Activated CD8-positive, alpha-beta memory T cell treated with anti-CD3 and anti-CD28 coated beads for 1 hour (primary cell): ENCODE measurements at places on chromosomes 4 and X.

DNA sequence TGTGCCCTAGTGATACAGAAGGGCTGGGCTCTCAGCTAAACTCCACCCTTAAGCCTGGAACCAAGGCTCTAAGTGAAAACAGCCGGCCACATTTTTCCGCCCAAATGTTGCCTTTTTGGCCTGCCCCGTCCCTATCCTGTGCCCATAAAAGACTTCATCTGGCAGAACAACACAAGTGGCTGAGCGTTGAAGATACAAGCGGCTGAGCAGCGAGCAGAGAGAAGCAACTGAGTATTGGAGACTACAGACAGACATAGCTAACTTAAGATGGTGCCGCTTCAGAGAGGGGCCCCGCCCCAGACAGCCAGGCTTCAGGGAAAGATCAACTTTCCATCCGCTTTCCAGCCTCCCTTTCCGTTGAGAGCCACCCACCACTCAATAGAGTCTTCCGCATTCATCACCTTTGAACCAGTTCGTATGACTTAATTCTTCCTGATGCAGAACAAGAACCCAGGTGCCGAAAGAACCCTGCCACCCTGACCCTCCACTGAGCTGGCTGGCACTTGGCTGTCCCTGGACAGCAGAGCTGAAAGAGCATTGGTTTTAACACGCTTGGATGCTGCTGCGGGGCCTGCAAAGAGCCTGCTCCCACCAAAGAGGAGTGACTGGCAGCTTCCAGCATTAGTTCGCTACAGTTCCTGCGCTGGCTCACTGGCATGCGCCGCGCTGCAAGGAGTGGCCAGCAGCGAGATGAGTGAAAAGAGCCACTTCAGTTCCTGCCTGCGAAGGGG lies 853.2 kb upstream of the INTU start:
- no peak for DNase-seq

- no peak for DNase-seq
These were observed 135.2 kb downstream of the EPHA5 start for GRCh38 chr4:65535113-65535512.

- no peak for DNase-seq
These were observed at the start of gene RUFY3 for GRCh38 chr4:70721747-70722146. Gene RUFY3, plus strand, starts transcription at chr4:70721964. Its CDS starts 610 bp downstream, at chr4:70722574.

DNA sequence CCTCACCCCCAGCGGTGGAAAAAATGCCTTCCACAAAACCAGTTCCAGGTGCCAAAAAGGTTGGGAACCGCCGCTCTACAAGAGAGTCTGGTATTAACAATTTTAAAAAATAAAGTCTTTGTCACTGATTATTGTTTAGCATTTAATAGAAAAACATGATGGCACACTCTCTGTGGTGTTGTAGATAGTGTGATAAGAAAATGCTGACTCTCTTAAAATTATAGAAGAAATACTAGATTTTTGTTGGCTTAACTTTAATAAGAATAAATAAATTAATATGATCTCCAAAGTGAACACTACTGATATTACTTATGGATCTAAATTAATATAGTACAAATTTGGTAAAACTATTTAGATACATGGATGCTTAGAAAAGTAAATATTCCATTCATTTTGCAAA lies 943.5 kb downstream of the CCSER1 start:
- no peak for DNase-seq

GRCh38 chr4:176492646-176493302 lies 173.0 kb downstream of the SPCS3 start:
- no peak for DNase-seq

DNA sequence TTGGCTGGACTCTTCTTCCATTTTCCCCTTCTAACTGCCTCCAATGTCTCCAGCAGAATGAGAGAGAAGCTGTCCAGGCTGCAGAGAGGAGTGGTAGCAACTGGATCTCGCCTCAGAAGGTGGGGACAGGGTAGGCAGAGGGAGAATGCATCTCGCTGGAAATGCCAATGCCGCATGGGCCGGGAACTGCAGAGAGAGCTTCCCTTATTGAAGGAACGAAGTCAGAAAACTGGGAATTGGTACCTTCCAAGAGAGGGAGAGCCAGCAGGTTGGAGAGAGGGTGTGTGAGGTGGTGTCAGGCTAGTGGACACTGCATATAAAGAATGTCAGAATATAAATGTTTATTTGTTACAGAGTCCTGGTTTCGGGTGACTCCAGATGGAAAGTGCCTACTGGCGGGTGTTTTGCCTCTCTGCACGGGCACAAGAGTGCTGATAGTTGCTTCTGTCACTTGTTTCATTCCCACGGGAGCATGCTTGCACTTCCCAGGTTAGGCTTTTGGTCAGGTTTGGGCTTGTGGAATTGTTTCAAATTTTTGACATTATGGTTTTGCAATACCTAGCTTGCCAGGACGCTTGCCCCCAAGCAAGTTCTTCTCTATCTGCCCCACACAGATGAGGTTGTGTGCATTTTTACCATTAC lies 156.8 kb upstream of the STS start:
- no peak for DNase-seq

DNA sequence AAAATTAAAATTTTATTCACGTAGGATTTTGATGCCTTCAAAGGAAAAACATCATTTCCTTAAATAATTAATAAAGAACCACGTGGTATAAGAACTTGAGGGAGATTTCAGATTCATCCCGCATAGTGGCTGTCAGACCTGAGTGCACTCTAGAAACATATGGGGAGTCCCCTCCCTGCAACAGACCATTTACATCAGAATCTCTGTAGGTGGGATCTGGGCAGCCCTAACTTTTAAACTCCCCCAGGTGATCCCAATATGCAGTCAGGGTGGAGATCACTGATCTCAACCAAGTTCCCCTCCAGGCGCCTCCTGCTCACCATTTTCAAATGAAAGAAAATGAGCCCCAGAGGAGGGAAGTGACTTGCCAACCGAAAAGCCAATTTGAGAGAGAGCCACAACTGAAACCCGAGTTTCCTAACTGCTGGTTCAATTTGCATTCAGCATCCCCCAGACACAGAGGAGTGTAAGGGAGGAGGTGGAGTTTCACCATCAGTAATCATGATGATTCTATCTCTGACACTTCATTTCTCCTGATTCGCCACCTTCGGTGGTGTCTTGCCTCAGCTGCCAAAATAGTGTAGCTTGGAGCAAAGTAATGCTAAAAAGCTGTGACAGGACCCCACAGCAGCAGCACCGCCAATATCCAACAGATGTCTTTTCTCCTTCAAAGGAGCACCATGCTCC lies 11.4 kb downstream of the RNF150 start:
- no peak for DNase-seq

DNA sequence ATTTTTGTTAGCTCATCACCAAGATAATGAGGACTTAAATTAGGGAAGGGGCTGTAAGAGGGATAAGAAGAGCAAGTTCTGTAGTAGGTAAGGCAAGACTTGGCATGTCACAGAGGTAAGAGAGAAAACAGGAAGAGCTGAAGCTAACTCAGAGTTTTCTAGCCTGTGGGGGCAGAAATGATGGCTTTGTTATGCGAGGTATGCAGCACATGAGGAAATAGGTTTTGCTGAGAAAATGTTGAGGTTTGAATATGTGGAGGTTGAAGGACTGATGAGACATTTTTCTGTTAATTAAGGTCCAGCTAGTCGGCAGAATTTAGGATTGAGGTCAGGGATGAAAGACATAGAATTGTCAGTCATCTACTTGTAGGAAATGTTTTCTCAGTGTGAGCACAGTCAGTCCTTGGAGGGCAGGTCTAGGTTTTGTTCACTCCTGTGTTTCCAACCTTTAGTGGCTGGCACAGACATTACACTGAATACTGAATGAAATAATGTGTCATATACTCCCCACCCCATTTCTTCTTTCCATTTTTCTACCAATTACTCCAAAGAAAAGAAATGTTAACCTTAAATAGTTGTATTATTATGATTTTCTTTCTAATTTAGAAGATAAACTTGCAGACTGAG lies 154.0 kb upstream of the AADAT start:
- no peak for DNase-seq

- no peak for DNase-seq
These were observed 101.6 kb downstream of the CLNK start for GRCh38 chr4:10582951-10583350.

- no peak for DNase-seq
These were observed 25.4 kb upstream of the AFAP1 start for GRCh38 chr4:7964890-7965662.

DNA sequence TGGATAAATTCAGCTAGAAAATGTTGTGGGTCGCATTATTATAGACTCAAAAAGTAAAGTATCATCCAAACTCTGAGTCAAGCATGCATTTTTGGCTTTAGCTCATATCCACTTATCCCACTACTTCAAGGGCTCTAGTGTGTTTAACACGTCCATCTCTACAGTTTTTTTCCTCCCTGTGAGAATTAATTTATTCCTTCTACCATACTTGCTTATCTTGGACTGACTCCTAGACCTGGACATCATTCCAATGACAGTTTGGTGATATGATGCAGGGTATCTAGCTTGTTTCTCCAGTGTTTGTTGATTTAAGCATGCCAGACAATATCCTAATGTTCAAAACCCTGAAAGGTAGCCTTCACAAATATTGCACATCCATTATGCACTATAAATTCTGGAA lies 1037.1 kb upstream of the INTU start:
- DNase-seq: no peak

- no peak for DNase-seq
These were observed 3.2 kb upstream of the ARHGAP36 start for GRCh38 chrX:131054906-131055305.

GRCh38 chr4:95087657-95088455 lies 330.1 kb downstream of the BMPR1B start:
- no peak for DNase-seq

DNA sequence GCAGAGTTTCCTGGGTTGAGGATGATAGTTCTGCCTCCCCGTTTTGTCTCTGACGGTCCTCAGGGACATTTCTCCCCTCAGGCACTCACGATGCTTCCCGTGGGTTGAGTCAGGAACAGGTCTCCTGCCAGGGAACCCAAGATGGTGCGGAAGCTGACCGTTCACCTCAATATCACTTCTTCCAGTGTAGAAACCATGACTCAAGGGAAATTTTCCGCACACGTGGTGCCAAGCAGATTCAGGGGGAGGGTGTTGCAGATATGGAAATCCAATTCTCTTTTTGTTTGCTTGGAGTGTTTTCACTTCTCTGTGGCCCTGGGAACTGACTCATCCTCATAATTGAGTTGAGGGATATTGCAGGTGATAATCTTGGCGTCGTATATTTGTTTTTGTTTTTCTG lies 46.7 kb downstream of the CXorf49B start:
- no peak for DNase-seq

DNA sequence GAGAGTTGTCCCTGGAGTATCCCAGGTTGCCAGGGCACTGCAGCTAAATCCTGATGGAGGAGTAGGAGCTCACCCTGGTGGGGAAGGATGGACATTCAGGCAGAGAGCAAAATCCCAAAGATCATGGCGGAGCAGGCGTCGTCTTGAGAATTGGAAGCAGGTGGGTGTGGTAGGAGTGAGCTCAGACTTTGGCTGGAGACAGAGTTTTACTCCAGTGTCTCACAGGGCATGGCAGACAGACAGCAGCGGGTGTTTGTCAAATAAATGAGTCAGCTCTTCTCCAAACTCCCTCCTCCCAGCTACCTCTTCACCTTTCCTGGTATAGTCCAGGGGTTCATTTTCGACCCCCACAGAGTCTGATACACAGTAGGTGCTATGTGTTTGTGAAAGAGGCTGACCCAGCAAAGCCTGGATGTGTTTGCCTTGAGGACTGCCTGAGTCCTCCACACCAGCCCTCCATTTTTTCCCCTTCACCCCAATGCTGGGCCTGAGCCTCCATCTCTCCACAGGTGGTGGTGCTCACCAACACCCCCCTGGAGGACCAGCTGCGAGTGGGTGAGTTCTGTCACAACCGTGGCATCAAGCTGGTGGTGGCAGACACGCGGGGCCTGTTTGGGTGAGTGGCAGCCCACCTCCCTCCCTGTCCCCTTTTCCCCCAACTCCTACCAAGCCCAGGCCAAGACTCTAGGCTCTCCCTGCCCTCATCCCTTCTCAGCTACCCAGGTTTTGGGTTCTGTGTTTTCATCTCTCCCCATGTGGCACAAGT lies 6.9 kb downstream of the UBA1 start:
- no peak for DNase-seq

- no peak for DNase-seq
These were observed 8.0 kb downstream of the LGI2 start for GRCh38 chr4:25022766-25023165.

DNA sequence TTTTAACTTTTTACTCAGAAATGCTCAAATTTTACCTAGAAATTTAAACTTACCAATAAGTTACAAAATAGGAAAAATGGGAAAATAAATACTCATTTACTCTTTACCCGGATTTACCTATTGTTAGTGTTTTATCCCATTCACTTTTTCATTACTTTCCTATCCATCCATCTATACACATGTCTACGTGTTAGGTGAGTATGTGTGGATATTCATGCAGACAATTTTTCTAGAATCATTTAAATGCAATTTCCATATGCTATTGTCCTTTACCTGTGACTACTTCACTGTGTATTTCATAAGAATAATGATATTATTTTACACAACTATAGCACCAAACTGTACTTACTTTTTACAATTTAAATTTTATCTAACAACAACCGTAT lies 896.6 kb upstream of the INTU start:
- DNase-seq: no peak

DNA sequence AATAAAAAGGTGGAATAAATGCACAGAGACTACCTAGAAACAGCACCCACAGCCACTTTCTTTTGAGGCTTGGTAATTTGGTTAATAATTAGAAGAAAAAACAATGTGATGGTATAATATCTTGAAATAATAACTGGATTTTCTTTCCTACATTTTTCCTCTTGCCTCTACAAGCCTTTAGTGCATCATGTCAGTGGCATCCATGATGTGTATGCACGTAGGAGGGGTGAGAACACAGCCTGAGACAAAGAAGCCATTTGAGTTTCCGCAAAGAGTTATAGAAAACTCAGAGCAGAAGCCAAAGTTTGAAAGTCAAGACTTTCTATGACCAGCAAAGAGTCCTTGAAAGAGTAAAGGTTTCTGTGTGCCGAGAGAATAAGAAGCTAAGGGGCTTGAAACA lies 461.3 kb downstream of the BCOR start:
- DNase-seq: no peak

- no peak for DNase-seq
These were observed 49.8 kb downstream of the TBCK start for GRCh38 chr4:106266201-106266600.

GRCh38 chrX:40434947-40435346 lies 145.8 kb upstream of the ATP6AP2 start:
- DNase-seq: no peak

- no peak for DNase-seq
These were observed 57.3 kb upstream of the TRIM2 start for GRCh38 chr4:153146961-153147360.

DNA sequence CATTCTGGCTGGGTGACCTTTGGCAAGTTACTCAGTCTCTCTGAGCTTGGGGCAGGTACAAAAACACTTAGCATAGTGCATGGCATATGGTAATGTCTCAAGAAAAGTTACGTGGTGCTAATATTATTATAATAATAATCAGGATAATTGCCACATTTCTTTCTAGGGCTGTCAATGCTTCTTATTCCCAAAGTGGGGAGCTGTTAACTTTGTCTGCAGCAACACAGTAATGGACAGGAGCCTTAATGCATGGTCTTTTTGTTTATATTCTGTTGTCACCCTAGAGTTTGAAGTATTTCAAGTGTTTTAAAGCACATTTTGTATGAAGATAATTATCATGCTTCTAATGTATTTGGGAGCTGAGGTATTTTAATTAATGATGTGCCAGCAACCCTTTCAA lies 121.8 kb downstream of the FHIP1A start:
- DNase-seq: no peak
